ENCODE measurements at places on chromosomes 4 and X.

GRCh38 chr4:12884846-12885796, 599.0 kb downstream of the RAB28 start:
- no peak for DNase-seq

- DNase-seq: no peak
These were observed 159.8 kb downstream of the OR13H1 start for GRCh38 chrX:131703646-131704045.

DNA sequence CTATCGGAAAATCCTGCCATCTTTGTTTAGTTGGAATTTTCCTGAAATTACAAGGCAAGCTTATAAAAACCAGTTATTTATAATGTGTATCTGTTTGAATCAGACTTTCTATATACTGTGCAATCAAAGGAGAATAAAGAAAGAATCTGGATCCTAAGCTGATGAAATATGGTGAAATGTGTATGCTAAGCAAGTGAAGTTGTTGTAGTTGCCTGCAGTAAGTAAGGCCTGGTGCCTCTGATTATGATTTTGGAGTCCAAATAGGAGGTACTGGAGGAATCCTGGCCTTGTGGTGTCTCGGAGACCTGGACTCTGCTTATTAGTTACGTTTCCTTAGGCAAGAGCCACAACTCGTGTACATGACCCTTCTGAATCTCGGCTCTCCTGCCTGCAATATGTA, 13.1 kb upstream of the FREM3 start:
- no peak for DNase-seq

DNA sequence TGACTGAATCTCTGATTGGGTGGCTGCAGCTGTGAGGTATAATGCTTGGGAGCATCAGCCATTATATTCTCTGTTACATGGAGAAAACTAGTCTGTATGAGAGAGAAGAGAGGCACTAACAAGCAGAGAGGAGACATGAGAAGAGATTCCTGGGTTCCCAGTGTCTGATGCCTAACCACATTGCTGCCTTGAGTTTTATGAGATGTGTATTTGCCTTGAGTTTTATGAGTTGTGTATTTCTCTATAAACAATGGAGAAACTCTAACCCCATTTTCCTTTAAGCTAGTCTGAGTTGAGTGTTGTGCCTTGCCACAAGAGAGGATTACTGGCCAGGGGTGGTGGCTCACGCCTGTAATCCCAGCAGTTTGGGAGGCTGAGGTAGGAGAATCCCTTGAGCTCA, 208.1 kb downstream of the BCOR start:
- DNase-seq: no peak

Measured in NCI-H1417 treated with DMSO at 0.1 percent for 48 hours (cell line).